Activated T-helper 2 cell treated with anti-CD3 and anti-CD28 coated beads, Interferon-gamma antibody, Interleukin-2, Interleukin-4, amounts not matched to agents 10 μg/mL and 5 μg/mL and 100 μg/mL, durations not matched to agents 14 hours and 24 hours and 36 hours (primary cell): ENCODE measurements at places on chromosomes 7 and 10. TPM values are rescaled to one million over a fixed set of nuclear protein-coding genes. Genes with fewer than 3 reads are reported as not detected.

The ZNF394 gene
- 36.4 and 40.7 TPM in 2 replicates for total RNA-seq

The GHRHR gene
- total RNA-seq = not detected in 2 replicates

The FAM25G gene
- not detected in 2 replicates for total RNA-seq

The PLXNA4 gene
- 0.14 and 0.21 TPM in 2 replicates for total RNA-seq

The OSBPL3 gene
- total RNA-seq = 74.2 and 76.2 TPM in 2 replicates

The HABP2 gene
- not detected in 2 replicates for total RNA-seq

The KAZALD1 gene
- total RNA-seq = 0.55 and 0.67 TPM in 2 replicates

The CALML3 gene
- not detected in 2 replicates for total RNA-seq

The SPDYE1 gene
- not detected in 2 replicates for total RNA-seq

The DRGX gene
- not detected in 2 replicates for total RNA-seq

The TRPV6 gene
- total RNA-seq = 0.07 TPM in 1 of 2 replicates, not detected in the other

The MMP21 gene
- total RNA-seq = 0.11 TPM in 2 replicates

The DUS4L gene
- total RNA-seq = 10.8 and 12.8 TPM in 2 replicates

The ASAH2 gene
- 1.7 TPM in 2 replicates for total RNA-seq

The PDZD7 gene
- total RNA-seq = 0.53 and 0.64 TPM in 2 replicates

The LCOR gene
- total RNA-seq = 23.6 and 27.3 TPM in 2 replicates

The EBF3 gene
- not detected in 2 replicates for total RNA-seq

The OR13A1 gene
- not detected in 2 replicates for total RNA-seq

The SORCS1 gene
- 0.09 and 0.21 TPM in 2 replicates for total RNA-seq

The SUGCT gene
- 0.43 and 1.2 TPM in 2 replicates for total RNA-seq

The TDRD1 gene
- 0.11 and 0.30 TPM in 2 replicates for total RNA-seq

The CHN2 gene
- 0.73 and 0.94 TPM in 2 replicates for total RNA-seq

The AGR2 gene
- not detected in 2 replicates for total RNA-seq

The TRIM73 gene
- total RNA-seq = 5.7 and 6.4 TPM in 2 replicates

The GIMAP7 gene
- 22.6 and 24.1 TPM in 2 replicates for total RNA-seq

The SP4 gene
- 17.9 and 19.2 TPM in 2 replicates for total RNA-seq

The MUC3A gene
- 0.11 TPM in 1 of 2 replicates, not detected in the other for total RNA-seq

The MOSPD3 gene
- total RNA-seq = 14.1 TPM in 2 replicates

The RAB19 gene
- 12.5 and 14.5 TPM in 2 replicates for total RNA-seq

The FGFR2 gene
- not detected in 2 replicates for total RNA-seq

The CLRN3 gene
- total RNA-seq = not detected in 2 replicates

The NEUROD6 gene
- not detected in 2 replicates for total RNA-seq

The TAS2R4 gene
- 0.78 and 0.94 TPM in 2 replicates for total RNA-seq

The EPO gene
- 0.14 TPM in 1 of 2 replicates, not detected in the other for total RNA-seq

The ACADSB gene
- 21.4 and 23.3 TPM in 2 replicates for total RNA-seq

The PRKG1 gene
- not detected in 2 replicates for total RNA-seq

The CCDC3 gene
- total RNA-seq = 0.09 and 0.11 TPM in 2 replicates

The CNPY1 gene
- total RNA-seq = not detected in 2 replicates

The GPR15LG gene
- total RNA-seq = not detected in 2 replicates

The SFTPA2 gene
- not detected in 2 replicates for total RNA-seq

The MPP7 gene
- 0.60 and 0.73 TPM in 2 replicates for total RNA-seq

The ENTPD1 gene
- 37.1 and 37.5 TPM in 2 replicates for total RNA-seq

The SLC39A12 gene
- total RNA-seq = not detected in 2 replicates

The SLC26A3 gene
- total RNA-seq = not detected in 2 replicates
